NCI-H2029 treated with DMSO at 0.1 percent for 48 hours (cell line): ENCODE measurements at places on chromosomes 2 and 18.

GRCh38 chr2:175004980-175005732 lies at the start of gene CHN1:
Gene CHN1, minus strand, starts transcription at chr2:175005381. Its CDS starts 469 bp downstream, at chr2:175004912.
- DNase-seq, result no peak

DNA sequence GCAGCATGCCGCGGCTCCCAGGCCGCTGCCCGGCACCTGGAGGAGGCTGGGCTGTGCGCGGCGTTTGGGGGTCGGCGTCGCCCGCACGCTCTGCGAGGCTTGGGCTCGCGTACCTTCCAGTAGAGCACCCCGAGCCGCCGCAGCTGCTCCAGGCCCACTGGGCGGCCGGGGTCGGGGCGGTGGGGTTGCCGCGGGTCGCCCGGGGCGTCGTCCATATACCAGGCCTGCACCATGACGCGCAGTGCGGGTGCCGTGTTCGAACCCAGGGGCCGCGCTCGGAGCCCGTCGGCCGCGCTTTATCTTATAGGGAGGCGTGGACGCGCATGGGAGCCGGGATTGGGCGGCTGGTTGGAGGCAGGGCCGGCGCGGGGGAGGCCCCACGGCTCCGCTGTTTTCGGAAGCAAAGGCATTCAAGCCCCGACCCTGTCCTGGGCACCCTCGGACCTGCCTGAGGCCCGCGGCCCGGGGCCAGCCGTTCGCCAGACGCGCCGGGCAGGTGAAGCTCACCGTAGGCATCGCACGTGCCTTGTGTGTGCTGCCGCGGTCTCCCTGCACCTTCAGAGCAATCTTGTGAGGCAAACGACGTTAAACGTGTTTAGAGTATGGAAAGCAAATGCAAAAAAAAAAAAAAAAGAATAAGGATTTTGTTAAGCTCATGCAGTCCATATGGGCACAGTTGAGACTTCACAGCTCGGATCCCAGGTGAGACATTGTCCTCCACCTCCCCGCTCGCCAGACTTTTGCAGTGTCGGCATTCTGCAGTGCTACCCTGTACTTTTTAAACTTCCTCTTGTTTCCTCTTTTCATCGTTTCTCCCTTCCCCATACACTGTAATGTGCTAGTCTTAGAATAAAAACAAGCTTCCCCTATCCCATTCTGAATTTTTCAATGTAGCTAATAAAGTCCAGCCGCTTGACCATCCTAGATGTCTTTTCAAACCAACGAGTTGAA lies at the start of gene ADI1:
ADI1 (minus strand) TSS at position 277 of the 951 bp plus-strand sequence; CDS start at position 233, 44 bp downstream.
- peak; percentile 10 for DNase-seq

DNA sequence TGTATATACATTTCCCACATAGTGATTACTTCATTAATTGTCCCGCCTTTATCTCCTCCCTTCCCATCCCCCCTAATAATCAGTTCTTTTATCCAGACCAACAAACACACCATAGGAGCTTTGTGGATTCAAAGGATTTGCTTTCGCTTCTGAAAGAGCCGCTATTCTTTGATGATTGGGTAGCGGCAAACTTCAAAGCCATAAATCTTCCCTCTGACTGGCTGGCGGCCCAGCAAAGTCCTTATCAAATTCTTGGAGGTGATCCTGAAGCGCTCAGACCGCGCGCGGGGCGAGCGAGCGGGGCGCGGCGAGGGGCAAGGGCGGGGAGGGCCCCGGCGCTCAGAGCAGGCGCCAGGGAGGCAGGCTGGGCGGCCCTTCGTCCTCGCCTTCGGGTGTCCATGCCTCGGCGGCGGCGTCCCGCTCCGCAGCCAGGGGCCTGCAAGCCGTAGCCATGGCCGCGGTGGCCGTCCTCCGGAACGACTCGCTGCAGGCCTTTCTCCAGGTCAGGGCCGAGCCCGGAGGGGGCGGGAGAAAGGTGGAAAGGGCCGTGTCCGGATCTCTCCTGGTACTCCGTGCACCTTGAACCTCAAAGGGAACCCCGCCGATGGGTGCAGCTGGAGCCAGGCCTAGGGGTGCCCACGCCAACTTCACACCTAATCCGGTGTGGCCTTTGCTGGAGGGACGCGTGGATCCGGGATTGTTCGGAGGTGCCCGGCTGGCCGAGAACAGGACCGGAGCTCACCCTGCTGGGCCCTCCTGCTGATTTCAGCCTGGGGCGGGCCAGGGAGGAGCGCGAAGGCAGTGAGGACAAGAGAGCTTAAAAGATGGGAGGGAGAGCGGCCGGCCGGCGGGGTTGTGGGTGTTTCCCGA lies at the start of gene SP5:
SP5 (plus strand) TSS at position 276 of the 870 bp plus-strand sequence; CDS start at position 452, 176 bp downstream.
- peak; percentile 10 for DNase-seq

- DNase-seq, result no peak
These were observed 479 bp downstream of the GPATCH11 start for GRCh38 chr2:37084797-37085196.

- DNase-seq, result no peak
These were observed 44.5 kb downstream of the TMEM131 start for GRCh38 chr2:97951155-97951680.

GRCh38 chr2:186959486-186959885 lies 110.5 kb upstream of the ZSWIM2 start:
- DNase-seq, result no peak

GRCh38 chr2:73707636-73708035 lies 29.5 kb downstream of the TPRKB start:
- DNase-seq, result no peak

DNA sequence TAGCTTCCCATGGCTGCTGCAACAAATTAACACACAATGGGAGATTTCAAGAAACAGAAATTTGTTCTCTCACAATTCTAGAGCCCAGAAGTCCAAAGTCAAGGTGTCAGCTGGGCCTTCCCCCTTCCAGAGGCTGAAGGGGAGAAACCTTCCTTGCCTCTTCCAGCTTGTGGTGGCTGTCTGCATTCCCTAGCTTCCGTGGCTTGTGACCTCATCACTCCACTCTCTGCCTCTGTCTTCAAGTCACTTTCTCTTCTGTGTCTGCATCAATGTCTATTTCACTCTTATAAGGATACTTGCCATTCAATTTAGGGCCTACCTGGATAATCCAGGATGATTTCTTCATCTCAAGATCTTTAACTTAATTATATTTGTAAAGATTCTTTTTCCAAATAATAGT lies 16.8 kb upstream of the SRBD1 start:
- no peak for DNase-seq

- DNase-seq, result no peak
These were observed 72.9 kb downstream of the RBMS1 start for GRCh38 chr2:160420711-160421110.

GRCh38 chr18:59631583-59632181 lies 65.5 kb downstream of the CCBE1 start:
- DNase-seq, result peak; percentile 9

DNA sequence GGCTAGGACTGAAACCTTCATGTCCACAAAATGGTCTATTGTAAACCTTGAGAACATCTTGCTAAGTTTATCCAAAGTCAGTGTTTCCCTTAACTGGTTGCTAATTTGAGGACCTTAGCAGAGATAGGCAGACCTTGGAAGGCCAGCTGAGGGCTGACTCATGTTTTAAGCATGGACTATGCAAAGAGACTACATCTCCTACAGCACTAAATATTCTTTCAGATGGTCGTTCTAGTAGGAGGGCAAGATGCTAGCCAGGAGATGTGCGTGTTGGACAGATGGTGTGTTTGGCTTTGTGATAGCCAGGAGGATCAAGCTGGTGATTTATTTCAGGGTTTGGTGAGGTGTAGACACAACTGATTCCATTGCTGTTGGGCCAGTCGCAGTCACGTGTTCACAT lies 75.8 kb downstream of the NRP2 start:
- no peak for DNase-seq

DNA sequence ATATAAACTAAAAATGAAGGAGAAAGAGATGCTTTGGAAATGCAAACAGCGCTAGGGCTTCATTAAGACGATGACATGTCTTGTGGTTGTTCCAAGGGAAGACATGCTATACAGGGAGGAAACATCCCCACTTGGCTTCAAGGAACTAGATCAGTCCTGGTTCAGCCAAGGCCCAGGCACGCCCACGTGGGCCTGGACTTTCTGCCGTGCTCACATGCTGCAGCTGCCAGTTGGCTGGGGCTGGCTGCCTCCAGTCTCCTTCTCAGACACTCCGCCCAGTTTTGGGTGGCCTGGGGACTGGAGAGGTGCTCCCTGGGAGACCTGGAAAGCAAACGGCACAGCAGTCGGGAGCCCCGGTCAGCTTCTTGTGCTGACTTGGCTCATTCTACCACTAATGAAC lies 109.6 kb downstream of the GLI2 start:
- DNase-seq, result no peak

DNA sequence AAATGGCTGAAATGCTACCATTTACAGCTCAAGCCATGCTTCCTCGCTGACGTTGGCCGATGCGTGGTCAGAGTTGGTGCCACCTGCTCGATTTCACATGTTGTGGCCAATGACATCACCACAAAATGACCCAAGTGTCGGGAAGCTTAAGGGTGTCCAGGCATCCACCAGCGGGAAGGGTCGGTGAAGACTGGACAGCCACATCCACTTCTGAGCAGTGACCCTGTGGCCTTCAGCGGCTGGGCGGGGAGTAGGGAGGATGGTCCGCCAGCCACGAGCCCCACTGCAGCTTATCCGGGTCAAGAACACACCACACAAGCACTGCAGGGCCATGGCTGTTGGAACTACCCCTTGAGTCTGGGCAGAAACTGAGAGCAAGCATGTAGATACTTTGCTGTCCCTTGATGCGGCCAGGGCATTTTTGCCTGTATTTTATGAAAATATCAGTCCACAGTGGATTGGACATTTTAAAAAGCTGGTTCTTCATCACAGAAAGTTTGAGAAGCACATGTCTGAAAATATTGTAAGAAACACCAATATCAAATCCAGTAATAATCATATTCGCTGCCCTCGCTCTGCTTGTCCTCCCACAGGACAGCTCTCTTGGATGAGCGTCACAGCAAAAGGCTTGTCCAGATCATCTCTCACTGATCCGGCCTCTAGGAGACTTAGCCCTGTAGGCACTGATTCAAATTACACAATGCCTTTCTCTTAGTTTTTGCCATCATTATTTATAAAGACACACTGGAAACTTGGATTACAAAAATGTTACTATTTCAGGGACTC lies 174.0 kb downstream of the TWIST2 start:
- no peak for DNase-seq

GRCh38 chr18:6366776-6367175 lies 47.9 kb downstream of the L3MBTL4 start:
- no peak for DNase-seq
